ENCODE measurements at places on chromosomes 12 and 14. TPM values are rescaled to one million over a fixed set of nuclear protein-coding genes. Genes with fewer than 3 reads are reported as not detected.

KRT73 gene
- not detected for total RNA-seq

IL22 gene
- not detected for total RNA-seq

INSM2 gene
- 21.7 TPM for total RNA-seq

SLC39A2 gene
- not detected for total RNA-seq

INHBC gene
- total RNA-seq, result not detected

BCL11B gene
- 2.6 TPM for total RNA-seq

GLS2 gene
- 0.91 TPM for total RNA-seq

FAM181A gene
- total RNA-seq, result not detected

SLC25A47 gene
- not detected for total RNA-seq

TRPV4 gene
- total RNA-seq, result 0.17 TPM

KRT77 gene
- total RNA-seq, result not detected

NAA25 gene
- 34.8 TPM for total RNA-seq

CIDEB gene
- 1.8 TPM for total RNA-seq

SSTR1 gene
- total RNA-seq, result 8.2 TPM

SIX4 gene
- total RNA-seq, result 22.1 TPM

SYNJ2BP gene
- 17.4 TPM for total RNA-seq

Measured in glutamatergic neuron (in vitro differentiated cells).